ENCODE measurements at places on chromosomes 6 and 20.

- DNase-seq: no peak
These were observed 9.1 kb upstream of the MAPK13 start for GRCh38 chr6:36120979-36121786.

- DNase-seq: no peak
These were observed 111.5 kb downstream of the HFE start for GRCh38 chr6:26198722-26199056.

GRCh38 chr6:148175550-148176188 lies 167.0 kb upstream of the SASH1 start:
- DNase-seq: no peak

DNA sequence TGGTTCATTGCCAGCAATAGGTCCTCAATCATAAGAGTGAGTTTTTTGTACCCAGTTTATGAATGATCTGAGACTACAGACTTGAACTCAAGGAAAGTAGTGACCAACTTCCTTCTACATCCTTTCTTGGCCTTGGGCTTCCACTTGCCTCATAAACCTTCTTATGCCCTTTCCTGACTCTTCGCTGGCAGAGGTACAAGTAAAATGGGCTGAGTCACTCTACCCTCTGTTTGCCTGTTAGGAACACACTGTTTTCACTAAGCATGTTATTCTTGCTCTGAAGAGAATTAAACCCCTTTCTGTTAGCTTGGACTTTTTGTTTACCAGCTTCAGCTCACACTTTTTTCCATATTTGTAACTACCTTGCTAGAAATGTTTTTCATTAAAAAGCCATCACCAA lies 74.4 kb downstream of the PKHD1 start:
- no peak for DNase-seq

GRCh38 chr20:21575167-21575566 lies 61.3 kb upstream of the NKX2-2 start:
- no peak for DNase-seq

- no peak for DNase-seq
These were observed 182.5 kb downstream of the OTOR start for GRCh38 chr20:16930656-16931055.

DNA sequence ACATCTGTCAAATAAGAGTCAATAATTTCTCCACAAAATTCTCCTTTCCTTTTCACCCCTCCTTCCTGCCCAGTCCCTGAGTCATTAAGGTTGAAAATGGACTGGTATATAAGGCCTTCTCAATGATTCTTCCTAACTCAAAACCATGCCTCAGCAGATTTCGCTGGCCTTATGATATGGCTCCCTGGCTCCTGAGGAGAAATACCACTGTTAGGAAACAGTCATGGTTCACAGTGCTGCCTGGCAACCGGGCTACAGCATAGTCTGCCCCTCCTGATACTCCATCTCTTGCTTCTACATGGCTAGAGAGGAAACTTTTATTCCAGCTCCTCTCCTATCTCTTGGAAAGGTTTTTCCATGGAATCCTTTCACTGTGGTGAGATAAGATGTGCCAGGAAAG lies 4.7 kb downstream of the UBE2J1 start:
- no peak for DNase-seq

- no peak for DNase-seq
These were observed 85.3 kb downstream of the SYCP2 start for GRCh38 chr20:59848182-59848581.

- DNase-seq: no peak
These were observed 42.8 kb upstream of the PSMF1 start for GRCh38 chr20:1075616-1076015.

GRCh38 chr6:138572167-138572875 lies 73.0 kb upstream of the NHSL1 start:
- DNase-seq: no peak

DNA sequence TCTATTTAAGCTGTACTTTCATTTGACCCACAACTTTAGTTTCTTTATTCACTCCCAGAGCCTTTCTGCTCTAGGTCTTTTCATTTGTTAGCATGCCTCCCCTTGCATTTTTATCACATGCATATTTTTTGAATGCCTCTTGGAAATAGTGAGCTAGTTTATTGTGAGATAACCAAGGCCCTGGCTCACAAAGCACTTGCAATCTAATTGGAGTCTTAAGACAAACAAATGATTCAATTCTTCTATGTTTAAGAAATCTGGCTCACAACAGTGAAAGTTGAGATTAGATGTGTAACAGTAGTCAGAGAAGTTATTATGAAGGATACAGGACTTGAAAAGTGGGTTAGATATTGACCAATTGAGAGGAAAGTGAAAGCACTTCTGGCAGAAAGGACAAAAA lies 173.4 kb downstream of the MOXD1 start:
- no peak for DNase-seq

DNA sequence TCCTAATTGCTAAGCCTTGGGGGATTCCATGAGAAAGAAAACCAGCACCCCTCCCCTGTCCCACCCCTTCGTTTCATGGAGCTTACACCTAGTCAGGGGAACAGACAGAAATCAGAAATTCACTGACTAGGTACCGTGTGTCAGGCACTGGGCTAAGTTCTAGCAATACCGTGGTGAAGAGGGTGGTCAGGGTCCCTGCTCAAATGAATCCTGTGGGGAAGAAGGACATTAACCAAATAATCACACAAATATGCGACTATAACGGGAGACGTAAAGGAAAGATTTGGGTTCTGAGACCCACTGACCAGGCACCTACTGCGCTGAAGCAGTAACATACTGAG lies 65.1 kb upstream of the TOP1 start:
- DNase-seq: no peak

- DNase-seq: no peak
These were observed 30.0 kb downstream of the SLC22A16 start for GRCh38 chr6:110446405-110446804.

DNA sequence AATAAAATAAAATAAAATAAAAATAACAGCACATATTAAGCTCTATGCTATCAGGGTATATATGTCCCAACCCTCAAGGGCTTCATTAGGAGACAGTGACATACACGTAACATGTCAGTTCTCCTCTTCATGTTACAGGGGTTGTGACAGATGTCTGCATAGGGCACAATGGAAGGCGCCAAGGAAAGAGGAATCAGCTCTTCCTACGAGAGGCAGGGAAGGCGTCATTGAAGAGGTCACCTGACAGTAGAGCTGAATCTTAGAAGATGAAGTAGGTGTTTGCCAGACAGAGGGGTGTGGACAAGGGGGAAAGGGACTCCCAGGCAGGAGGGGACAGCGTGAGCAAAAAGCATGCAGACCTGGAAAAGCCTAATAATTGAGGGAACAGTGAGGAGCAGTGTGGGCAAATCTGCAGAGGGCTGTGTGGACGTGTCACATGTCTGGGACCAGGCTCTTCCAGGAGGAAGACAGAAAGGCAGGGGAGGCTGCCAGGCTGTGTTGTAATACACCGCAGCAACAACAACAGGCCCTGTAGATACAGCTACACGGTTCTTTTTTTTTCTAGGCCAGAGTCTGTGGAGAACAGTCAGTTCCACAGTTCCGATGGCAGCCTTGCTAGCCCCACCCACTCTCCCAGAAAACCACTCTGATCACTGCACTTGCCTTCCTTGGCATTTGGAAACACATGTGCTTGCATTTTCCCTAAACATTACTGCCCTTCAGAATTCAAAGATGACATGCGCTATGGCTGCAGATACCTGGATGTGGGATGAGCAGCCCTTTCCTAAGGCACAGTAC lies 2.5 kb upstream of the FKBP5 start:
- DNase-seq: no peak

DNA sequence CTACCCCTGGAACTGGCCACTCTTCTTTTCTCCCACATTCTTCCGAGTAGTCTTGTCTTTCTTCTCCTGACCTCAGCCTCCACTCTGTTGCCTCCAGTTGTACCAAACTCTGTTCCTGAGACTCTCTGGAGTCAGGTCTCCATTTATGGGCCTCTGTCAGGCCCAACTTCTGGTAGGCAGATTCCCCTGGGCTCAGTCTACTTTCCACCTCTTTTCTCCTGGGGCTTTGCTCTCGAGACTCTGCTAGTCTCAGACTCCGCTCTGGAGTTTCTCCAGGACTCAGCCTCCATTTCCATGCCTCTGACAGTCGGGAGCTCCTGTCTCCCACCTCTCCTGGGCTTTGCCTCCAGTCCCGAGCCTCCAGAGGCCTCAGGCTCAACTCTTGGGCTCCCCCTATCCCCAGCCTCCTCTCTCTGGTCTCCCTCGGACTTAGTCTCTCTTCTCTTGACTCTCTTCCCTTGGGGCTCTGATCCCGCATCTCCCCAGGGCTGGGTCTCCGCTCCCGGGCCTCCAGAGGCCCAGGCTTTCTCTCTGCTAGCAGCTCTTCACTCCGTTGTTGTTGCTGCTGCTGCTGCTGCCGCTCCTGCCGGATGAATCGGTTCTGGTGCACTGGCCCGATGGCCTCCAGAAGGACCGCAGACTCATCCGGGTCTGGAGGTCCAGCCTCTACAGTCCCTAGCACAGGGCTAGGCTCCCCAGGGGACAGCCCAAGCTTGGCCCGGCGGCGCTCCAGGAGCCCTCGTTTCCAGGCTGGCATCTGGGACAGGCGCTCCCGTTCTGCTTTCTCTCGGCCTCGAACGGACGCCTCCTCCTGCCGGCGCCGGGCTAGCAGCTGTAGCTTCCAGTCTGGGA lies 1.1 kb downstream of the PPP1R18 start:
- DNase-seq: no peak

- DNase-seq: no peak
These were observed 91.0 kb downstream of the NCR2 start for GRCh38 chr6:41426438-41426851.

GRCh38 chr20:44609006-44609515 lies 26.7 kb downstream of the PKIG start:
- no peak for DNase-seq

DNA sequence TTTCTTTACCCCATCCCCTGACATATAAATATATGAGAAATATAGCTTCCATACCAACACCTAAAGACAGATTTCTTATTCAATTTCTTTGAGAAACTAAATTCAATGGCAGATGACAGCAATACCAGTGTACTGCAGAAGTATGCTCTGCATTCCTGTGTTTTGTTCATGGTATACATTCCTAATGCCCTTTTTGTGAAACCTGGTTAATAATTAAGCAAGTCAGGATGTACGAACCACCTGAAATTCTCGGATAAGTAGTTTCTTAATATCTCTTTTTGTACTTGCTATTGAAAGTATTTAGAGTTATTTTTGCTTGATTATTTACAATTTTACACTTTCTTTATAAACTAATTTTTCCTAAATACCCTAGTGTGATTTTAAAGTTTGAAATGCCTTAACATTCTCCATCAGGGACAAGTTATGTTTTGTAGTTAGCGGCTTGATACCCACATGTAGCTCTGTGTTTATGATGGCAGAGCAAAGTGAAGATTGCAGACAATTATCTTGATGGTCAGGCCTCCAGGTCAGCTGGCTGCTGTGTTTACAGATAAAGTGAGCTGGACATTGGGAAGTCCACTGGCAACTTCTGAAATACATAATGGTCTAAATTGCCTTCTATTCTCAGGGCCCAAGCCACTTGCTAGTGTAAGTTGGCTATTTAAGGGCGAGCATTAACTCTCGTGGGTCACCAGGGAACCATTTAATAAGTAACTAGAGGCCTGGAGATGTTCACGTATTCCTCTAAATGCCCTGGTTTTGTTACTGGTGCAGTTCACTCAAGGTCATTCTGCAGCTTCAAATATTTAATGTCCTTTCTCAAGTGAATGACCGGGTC lies 58.2 kb downstream of the PLCB1 start:
- no peak for DNase-seq

GRCh38 chr6:156396068-156396771 lies 381.0 kb upstream of the ARID1B start:
- DNase-seq: no peak

- no peak for DNase-seq
These were observed 45.4 kb upstream of the ECI2 start for GRCh38 chr6:4180652-4181255.

DNA sequence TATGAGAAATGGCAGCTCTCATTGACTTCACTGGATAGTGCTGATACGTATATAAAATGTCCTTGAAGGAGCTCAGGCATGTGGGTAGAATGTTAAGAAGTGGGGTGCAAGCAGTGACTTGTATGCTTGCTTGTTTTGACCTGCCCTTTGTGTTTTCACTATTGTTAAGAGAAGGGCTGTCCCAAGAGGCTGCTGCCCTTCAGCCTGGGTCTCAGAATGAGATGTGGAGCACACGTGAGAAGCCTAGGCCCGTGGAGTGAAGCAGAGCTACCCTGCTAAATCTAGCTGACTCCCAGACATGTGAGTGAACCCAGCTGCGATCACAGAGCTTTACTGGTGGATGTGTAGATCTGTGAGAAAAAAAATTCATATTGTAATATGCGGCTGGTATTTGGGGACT lies 305.3 kb upstream of the RGS17 start:
- DNase-seq: no peak

DNA sequence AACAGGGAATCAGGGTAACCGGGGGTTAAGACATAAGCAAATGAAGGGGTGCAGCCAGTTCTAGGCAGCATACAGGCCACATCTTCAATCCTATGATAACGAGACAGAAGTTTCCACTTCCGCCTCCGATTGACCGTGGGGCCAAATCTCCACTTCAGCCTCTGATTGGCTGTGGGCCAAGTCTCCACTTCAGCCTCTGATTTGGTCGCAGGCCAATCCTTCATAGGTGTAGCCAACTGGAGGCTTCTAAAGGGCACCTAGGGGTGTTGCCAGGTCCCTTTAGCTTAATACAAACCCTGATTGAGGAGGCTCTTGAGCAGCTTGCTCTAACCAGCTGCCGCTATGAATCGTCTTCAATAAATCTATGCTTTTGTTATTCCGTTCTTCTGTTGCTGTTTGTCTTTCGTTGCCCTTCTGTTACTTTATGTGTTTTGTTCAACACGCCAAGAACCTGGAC lies 2.1 kb upstream of the ERGIC3 start:
- no peak for DNase-seq

DNA sequence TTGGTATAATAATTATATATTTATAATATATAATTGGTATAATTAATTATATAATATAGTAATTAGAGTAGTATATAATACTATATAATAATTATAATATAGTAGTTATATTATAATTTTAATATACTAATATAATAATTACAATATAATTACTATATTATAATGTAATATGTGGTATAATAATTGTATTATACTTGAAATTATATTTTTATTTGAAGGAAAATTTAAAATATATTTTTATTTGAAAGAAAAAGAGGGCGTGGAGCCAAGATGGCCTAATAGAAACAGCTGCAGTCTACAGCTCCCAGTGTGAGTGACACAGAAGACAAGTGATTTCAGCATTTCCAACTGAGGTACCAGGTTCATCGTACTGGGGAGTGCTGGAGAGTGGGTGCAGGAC lies 365.9 kb downstream of the MMUT start:
- DNase-seq: no peak

GRCh38 chr20:2742934-2743559 lies 50.5 kb downstream of the EBF4 start:
- peak; percentile 68 for DNase-seq

DNA sequence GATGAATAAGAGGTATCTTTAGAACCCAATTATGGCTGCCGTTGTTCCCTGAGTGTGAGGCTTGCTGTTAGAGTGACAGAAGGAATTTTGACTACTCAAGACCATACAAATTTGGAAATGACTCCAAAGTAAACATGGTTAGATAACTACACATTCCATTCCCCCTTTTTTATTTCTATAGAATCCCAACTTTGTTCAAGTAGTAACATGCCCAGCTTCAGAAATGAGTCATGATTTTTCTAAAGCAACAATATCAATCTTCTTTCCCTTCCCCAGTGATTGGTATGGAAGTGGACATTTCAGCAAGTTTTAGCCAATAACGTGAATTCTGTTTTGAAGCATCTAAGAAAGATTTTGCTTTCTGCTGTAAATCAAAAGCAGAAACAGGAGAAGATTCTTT lies 37.8 kb downstream of the HCRTR2 start:
- no peak for DNase-seq
